H54 (cell line): ENCODE measurements at places on chromosomes 13 and 19.

- peak; percentile 38 for DNase-seq
Observed at GRCh38 chr13:99027260-99027659, 49.4 kb upstream of the DOCK9 start.

DNA sequence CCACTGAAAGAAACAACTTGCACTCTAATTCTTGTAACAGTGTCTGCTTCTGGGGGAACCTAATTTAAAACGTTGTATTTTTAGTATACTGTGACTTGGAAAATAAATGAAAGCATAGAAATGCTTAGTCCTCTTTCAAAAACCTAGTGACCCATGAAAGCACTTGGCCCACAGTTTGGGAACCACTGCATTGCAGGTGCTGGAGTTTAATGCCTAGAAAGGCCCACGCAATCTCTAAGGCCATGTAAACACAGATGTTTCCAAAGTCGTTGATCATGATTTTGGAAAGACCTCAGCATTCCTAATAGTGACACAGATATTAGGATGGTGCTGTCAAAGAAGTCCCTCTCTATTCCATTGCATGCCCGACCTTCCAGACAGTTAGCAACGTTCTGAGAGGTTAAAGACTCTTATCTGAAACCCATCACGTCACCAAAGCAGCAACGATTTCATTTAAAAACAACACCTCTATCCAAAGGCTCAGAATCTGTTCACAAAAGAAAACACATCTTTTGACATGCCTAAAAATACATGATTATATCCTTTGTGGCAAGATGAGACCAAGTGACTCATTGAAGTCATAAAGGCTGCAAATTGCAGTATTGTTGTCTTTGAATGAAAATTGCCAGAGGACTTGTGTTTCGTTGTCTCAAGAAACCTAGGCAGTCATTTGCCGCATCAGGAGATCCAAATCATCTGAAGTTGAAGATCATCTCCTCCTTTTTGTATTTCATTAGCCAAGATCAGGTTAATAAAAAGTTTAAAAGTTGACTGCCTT lies 328.0 kb upstream of the ZNF507 start:
- no peak for DNase-seq

DNA sequence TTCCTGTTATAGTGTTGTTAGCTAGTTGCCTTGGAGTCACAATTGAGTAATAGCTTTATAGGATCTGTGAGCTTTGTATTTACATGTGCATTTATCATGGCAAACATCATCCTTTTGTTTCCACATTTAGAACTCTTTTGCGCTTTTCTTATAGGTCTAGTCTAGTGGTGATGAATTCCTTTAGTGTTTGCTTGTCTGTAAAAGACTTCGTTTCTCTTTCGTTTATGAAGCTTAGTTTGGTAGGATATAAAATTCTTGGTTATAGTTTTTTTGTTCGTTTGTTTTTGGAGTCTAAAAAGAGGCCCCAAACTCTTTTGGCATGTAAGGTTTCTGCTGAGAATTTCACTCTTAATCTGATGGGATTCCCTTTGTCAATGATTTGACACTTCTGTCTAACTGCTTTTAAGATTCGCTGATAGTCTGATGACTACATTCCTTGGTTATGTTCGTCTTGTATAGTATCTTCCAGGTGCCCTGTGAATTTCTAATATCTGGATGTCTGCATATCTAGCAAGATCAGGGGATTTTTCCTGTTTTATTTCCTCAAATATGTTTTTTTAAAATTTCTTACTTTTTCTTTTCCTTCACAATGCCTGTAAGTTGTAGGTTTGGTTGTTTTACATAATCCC lies 20.2 kb downstream of the DNAJC3 start:
- no peak for DNase-seq

GRCh38 chr13:96082640-96083039 lies 7.3 kb upstream of the HS6ST3 start:
- no peak for DNase-seq

GRCh38 chr13:62088165-62088564 lies 672.5 kb upstream of the PCDH20 start:
- no peak for DNase-seq

- DNase-seq: no peak
Observed at GRCh38 chr19:58581227-58582141, 8.3 kb upstream of the MZF1 start.

DNA sequence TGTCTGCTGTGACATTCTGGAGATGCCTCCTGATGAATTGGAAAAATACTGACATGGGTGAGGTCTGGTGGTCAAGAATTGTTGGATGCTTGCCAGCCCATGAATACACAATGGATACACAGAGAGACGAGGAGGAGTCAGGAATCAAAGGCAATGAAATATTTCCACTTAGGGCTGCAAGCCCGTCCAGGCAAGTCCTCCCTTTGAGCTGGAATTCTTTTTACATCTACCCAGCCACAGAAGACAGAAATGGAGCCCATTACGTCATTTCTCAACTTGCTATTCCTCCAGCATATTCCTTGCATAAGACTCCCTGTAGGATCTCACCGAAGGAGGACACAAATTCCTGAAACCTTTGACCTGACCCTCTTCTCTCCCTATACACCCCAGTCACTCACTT lies 15.7 kb upstream of the IGFL4 start:
- no peak for DNase-seq

DNA sequence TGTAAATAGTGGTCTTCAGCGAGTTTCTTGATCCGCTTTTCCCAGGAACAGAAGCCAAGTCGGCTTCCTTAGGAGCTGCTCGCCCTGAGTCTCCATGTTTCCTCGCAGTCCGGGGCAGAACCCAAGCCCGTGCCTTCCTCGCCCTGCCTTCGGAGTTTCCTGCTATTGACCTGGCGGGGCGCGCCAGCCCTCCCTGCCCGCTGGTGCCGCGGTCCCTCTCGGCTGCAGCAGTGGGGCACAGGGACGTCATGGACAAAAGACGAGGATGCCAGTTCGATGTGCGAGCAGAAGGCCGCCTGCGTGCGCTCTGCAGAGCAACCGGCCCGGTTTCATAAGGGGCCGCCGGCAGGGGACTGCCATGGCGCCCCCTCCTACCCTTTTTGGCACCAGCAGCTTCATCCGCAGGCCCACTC lies 156.6 kb downstream of the TM9SF2 start:
- peak; percentile 59 for DNase-seq

DNA sequence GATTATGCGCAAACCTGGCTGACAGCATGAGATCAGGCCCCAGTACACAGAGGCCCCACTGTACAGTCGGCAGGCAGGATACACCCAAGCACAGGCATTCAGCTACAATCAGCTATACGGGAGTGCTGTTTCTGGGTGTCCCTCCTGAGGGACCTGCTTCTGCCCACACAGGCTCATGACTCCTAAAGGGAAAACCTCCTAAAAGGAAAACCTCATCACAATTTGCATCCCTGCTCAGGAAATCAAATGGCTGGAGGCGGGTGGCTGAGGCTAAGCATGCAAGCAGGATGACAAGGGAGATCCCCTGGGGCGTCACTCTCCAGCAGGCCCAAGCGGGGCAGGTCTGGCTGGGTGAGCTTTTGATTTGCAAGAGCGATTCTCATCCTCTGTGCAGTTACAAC lies 99.8 kb downstream of the CRYL1 start:
- DNase-seq: no peak

DNA sequence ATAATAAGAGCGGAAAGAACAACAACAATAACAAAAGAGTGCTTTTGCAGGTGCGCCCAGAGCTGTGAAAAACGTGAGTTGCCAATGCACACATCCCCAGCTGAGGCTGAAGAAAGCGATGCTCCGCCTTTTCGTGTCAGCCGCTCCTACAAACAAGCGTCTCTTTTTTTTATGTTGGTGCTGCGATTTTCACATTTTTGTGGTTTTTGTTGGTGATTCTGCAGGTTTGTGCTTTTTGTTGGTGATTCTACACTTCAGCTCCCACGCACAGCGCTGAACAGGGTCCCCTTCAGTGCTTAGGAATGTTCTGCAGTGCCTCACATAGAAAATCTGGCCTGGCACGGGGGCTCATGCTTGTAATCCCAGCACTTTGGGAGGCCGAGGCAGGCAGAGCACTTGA lies 7.3 kb upstream of the SBK3 start:
- DNase-seq: no peak

DNA sequence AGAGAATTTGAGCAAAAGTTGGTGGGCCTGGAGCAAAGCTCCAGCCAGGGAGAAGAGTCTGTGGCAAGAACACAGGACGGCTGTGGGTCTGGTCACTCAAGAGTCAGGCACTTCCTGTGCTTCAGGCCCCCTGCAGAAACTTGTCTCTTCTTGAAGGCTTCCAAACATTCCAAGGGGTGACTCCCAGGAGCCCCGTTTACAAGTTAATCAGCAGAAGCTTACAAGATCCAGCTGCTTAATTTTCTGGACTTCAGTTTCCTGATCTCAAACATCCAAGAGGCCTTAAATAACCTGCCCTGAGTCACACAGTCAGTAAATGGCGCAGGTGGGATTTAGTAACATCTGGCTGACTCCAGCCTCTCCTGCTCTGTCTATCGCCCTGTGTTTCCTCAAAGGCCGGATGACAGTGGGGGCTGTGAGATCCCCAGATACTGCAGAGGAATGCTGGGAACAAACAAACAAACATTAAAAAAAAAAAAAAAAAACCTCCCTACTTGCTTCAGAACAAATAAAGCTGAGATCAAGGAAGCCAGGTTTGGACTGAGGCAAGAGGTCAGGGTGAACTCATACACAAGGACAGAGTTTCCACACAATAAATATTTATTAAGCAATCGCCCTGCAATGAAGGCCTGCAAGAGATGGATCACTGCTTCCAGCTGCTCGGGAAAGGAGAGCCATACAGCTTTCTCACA lies 175.4 kb upstream of the RFC3 start:
- DNase-seq: no peak

DNA sequence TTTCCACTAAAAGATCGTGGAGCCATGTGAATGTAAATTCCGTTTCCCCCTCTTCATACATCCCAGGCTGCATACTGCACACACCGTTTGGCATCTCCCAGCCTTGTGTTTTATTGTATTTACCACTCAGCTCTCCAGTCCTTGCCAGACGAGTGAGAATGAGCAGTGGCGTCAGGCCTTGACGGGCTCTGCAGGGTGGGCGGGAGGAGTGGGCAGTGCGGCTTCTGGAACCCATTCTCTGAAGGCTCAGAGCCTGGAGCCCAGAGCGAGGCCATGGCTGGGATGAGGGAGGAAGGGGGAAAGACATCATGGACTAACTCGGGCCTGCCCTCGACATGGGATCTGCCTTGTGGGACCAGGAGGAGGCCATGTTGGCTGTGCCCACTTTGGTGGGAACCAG lies 25.1 kb downstream of the BICRA start:
- no peak for DNase-seq

DNA sequence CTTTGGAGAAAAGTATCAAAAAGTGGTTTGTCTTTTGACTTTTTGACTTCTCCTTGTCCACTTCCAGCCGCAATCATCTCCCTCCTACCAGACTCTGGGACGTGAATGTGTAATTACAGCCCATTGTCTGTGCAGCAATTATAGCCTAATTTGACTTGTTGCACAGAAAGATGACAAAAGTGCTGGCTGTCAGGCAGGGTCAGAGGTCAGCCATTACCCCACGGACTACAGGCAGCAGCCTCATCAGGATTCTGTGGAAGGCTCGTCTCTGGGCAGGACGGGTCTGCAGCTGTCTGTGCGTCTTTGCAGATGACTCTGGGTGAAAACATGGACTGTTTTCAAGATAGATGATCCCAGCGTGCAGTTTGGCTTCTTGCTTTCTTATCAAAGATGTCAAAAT lies 102.2 kb upstream of the EDNRB start:
- no peak for DNase-seq

DNA sequence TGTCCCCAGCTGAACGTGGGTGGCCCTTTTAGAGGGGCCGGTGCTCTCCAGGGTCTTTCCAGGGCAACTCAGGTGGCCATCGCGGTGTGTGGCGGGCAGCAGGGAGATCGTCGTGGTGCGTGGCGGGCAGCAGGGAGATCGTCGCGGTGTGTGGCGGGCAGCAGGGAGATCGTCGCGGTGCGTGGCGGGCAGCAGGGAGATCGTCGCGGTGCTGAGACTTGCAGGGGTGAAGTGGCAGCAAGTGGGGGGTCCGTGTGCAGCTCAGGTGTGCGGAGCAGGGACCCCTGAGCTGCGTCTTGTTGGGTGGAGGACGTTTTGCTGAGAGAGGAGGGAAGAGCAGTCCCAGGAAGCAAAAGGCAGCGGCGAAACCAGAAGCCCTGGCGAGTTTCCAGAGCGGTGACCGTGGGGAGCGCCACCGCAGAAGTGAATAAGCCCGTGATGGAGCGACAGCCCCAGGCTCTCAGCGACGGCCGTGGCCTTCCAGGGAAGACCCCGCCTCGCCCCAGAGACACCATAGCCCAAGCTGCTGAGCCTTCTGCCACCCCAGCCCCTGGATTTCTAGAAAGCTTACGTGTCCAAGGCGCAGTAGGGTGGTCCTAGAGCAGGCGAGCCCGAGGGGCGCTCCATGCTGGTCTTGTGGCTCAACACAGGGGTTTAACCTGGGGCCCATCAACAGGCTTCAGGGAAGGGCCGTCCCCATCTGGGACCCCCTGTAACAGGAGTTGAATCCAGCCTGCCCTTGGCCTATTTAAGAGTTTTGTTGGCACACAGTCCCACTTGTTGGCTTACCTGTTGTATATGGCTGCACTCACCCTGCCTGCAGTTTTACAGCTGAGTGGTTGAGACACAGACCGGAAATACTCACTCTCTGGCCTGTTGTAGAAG lies 5.4 kb downstream of the NCLN start:
- DNase-seq: no peak

- no peak for DNase-seq
Observed at GRCh38 chr13:89574077-89574476, 1773.4 kb upstream of the MIR17HG start.

DNA sequence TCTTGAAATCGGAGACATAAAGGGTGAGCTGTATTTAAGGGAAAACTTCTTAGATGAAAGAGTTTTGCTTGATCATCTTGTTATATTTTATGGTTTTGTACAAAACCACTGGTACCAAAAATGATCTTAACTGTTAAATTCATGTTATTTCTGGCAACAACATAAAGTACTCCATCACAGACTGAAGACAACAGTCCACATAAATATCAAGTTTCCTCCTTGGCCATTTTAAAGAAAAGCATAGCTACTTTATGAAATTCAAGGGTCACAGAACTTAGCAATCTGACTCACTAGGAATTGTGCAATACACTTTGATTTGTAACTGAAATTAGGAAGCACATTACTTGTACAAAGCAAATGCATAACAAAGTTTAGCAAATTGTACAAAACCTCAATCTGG lies 66.3 kb downstream of the TBC1D4 start:
- DNase-seq: no peak

GRCh38 chr13:110364081-110364480 lies 57.0 kb downstream of the COL4A2 start:
- DNase-seq: no peak

DNA sequence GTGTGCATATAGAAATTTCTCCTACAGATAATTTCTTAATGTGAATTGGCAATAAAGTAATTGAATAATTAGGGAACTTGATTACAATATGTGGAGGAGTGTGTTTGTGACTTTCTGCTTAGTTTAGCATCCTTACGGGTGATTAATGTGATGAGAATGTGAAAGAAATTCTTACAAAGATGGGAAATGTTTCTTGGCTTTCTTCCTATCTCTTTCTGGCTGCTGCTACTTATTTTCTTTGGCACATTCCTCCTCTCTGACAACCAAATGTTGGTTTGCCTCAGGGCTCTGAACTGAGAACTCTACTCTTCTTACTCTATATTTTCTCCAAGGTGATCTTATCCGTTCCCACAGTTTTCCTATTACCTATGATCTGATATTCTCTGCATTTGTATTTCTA lies 300.1 kb downstream of the TBC1D4 start:
- DNase-seq: peak; percentile 11

- DNase-seq: no peak
Observed at GRCh38 chr13:112573710-112574109, 14.2 kb downstream of the TUBGCP3 start.
